Activated CD8-positive, alpha-beta memory T cell treated with anti-CD3 and anti-CD28 coated beads, Interleukin-2, amount 10 ng/mL, durations not matched to agents 7 days and 5 days (primary cell): ENCODE measurements at places on chromosomes 6 and 20. TPM values are rescaled to one million over a fixed set of nuclear protein-coding genes. Genes with fewer than 3 reads are reported as not detected.
A peak's percentile ranks its signal among the peaks of the same experiment; 100 is the strongest.

GRCh38 chr6:111852725-111853124 is 20.5 kb downstream of the FYN start:
- no peak for DNase-seq

DNA sequence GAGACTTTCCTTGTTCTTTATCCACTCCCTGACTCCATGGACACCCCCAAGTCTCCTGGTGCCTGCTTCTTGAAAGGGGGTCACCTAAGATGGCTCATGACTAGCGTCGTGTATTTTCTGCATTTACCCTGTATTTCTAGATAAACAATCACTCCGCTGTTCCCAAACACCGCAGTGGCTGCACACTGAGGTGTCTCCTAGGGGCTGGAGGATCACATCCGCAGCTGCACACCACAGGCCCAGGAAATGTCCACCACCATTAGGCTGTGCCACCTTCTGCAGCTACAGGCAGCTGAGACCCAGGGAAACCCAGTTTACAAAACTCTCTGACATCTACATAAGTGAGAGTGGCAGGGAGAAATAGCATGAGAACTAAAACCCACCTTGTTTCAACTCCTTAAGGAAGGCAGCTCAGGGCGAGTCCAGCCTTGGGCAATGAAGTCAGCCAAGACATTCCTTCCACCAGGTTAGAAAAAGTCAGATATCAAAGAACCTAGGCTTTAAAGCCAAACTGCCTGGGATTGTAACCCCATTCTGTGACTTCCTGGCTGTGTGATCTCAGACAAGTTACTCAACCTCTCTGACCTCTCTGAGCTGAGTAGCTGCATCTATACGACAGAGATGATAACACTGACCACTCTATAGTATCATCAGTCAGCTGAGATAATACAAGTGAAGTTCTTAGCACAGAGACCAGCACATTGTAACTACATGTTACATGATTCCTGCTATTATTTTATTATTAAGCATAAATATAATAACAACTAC is 102.2 kb downstream of the SNX5 start:
- DNase-seq = no peak

Gene SCGN
- total RNA-seq = not detected

DNA sequence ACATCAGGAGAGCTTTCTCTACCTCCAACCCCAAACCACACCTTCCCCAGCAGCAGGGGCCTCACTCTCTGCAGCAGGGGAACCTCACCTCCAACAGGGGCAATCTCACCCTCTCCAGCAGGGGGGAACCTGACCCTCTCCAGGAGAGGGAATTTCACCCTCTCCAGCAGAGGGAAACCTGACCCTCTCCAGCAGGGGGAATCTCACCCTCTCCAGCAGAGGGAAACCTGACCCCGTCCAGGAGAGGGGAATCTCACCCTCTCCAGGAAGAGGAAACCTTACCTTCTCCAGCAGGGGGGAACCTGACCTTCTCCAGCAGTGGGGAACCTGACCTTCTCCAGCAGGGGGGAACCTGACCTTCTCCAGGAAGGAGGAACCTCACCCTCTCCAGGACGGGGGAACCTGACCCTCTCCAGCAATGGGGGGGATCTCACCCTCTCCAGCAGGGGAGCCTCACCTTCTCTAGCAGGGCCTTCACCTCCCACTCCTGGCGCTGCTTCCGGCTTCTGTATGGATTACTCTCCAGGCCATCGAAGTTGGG is 3.1 kb downstream of the B3GALT4 start:
- no peak for DNase-seq

Gene C20orf141
- not detected for total RNA-seq

Gene EFCAB8
- 1.1 TPM for total RNA-seq

Gene NOTCH4
- total RNA-seq = 0.88 TPM

Gene PRND
- total RNA-seq = not detected

Gene NHLRC1
- total RNA-seq = 0.30 TPM

- DNase-seq = no peak
These were observed 445.6 kb upstream of the SOX4 start for GRCh38 chr6:21147995-21148394.

- DNase-seq = no peak
These were observed 593 bp downstream of the DNMT3B start for GRCh38 chr20:32762754-32763201.

DNA sequence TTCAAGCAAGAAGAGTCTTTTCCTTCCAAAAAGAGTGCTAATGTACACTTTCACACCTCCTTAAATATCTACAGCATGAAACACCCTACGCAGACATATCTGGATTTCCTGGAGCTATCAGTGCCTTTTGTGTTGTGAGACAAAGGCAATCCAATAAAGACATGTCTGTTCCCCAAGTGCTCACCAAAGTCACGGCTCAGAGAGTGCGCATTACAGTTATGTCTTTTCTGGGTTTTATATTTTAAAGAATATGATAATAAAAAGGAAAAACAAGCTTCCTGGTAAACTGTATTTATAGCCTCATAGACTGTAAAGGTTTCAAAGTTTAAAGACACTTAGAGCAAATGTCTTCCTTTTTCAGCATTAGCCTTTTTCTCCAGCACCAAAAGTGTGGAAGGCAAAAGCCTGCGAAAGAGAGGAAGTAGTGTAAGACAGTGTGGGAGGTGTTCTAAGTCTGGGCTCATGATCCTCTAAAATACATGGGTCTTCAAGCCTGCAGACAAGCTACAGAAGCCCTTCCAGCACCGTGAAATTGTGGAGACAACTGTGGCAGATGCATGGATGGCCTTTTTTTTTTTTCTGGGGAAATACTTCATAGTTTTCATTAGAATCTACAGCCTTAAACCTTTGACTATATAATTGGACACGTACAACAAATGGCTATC is 135.0 kb upstream of the SLC35B3 start:
- no peak for DNase-seq

DNA sequence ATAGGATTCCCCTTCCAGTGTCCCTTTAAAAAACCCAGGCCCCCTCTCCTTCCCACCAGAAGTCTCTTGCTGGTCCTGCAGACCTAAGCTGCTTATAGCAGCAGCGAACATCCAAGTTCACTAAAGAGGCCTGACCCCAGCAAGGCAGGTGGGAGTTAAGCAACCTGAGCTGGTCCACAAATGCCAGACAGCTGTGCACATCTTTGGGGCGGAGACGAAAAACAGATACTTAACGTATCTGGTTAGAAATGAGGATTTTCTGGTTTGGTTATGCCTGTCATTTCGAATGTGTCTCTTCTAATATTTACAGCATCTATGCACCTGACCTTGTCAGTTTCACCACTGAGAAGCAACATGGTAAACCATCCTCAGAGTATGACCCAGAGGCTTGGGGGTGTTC is 87.8 kb downstream of the SLC2A10 start:
- DNase-seq = no peak

- DNase-seq = no peak
These were observed 16.2 kb upstream of the SALL4 start for GRCh38 chr20:51818479-51819008.

GRCh38 chr6:158813032-158813431 is 6.1 kb downstream of the EZR start:
- DNase-seq = peak; percentile 78

DNA sequence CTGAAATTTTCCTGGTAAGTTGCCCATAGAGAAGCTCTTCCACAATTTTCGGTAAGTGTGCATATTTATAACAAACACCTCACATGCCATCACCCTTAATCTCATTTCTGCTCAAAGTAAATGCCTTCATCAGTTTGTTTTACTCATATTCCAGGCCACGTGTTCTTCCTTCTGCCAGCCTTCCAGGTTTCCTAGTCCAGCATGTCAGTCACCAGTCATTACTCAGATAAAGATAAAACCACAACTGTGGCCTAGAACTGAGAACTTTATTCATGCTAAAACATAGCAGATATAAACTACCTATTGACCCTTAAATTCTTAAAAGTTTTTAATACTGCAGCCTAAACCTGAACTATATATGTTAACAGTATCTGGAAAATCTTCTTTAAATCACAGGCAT is 149.5 kb upstream of the SLC22A16 start:
- no peak for DNase-seq

Gene TRIM10
- total RNA-seq = not detected

GRCh38 chr20:40880063-40880728 is 148.4 kb upstream of the TOP1 start:
- DNase-seq = no peak

DNA sequence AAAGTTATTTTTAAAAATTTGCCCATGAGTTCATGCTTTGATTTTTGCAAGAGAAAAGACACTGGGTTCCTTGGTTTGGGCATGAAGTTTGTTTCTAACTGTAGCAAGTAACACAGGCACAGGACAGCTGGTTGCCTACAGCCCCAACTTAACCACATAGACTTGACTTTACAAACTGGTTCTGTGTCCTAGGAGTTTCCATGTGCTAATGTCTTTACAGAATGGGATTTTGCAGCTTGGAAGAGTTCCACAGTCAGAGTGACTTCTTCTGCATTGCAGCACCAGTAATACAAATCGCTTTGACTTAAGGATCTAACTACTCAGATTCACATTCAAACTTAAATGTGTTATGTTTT is 44.3 kb downstream of the OR2B2 start:
- no peak for DNase-seq

Gene REM1
- total RNA-seq = not detected

Gene NSFL1C
- 55.6 TPM for total RNA-seq

Gene OR11A1
- total RNA-seq = not detected

DNA sequence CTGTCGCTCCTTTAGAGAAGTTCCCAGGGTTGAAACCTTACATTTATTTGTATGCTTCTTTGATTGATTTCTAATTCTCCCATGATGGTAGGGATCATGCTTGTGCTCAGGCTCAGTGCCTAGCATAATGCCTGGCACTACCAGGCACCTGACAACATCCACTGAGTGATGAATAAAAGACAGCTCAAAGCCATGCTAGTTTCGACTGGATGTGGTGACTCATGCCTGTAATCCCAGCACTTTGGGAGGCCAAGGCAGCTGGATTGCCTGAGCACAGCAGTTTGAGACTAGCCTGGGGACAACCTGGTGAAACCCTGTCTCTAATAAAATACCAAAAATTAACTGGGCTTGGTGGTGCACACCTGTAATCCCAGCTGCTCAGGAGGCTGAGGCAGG is 11.6 kb upstream of the CD164 start:
- DNase-seq = no peak

DNA sequence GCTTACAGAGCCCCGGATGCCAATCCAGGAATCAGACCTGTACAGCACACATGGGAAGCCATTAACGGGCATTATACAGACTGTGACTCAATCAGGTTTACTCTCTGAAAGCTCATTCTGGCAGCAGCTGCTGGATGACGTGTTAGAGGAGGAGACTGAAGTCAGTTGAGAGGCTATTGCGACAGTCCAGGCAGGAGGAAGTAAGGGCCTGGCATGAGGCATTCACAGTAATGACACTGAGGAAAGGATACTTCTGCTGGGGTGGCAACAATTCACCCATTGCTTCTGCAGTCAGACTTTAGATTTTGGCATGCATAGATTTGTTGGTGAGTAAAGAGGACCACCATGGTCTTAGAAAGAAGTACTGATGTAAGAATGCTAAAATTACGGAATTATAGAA is 151.0 kb upstream of the HEY2 start:
- DNase-seq = no peak

- DNase-seq = no peak
These were observed 54.1 kb downstream of the PLAGL1 start for GRCh38 chr6:143953922-143954321.

- no peak for DNase-seq
These were observed 2.9 kb upstream of the MYLK2 start for GRCh38 chr20:31816221-31816620.

Gene SSTR4
- not detected for total RNA-seq

Gene CRISP2
- not detected for total RNA-seq

DNA sequence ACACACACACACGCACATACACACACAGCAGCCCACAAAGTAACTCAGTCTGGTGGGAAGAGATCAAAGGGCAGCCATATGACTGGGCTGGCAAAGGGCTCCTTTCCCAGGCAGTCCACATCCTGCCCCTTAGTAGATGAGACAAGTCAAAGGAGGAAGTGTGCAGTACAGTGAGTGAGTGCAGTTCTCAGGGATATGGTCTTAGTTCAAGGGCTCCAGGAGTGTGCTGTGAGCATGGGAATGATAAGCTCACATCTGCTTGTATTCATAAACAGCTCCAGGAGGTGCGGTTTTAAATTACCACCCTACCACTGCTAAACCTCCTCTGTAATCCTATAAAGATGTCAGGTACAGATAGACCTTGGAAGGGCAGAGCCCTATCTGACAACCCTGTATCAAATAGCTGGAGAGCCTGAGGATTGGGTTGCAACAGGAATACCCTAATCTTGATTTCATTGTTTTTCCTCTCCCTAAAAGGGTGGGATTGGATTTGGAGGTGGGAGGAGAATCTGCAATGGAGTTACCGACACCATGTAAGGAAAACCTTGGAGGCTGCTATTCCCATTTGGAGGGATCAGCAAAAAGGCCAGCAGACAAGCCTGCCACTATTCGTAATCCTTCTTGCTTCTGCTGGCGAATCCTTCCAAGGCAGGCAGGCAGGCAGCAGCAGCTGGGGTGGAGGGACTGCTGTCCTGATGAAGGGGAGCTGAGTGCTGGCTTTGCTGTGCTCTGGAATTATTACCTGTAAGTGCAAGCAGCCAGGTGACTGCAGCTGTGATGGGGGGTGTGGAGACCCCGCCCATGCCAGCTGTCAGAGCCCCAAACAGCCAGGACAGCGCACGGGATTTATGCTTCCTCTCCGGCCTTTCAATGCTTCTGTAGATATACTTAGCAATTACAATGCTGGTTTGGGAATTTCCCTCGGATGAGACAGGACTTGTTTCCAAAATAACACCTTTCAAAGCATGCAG is 342.7 kb downstream of the PRL start:
- DNase-seq = no peak

DNA sequence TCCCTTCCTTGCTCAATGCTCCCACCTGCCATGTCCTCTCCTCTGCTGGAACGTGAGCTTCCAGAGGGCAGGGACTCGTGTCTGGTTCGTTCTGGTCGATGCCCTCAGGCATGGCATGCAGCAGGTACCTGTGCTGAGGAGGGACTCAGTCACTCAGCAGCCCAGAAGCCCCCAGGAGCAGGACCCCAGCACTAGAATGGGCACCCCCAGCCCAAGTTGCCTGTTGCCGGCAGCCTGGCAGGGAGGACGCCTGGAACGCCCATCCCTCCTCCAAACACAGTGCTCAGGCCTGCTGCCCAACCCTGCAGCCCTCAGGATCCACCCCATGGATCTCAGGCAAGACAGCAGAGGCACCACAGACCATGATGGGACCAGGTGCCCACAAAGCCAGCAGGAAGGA is 40.6 kb downstream of the BMP7 start:
- no peak for DNase-seq

DNA sequence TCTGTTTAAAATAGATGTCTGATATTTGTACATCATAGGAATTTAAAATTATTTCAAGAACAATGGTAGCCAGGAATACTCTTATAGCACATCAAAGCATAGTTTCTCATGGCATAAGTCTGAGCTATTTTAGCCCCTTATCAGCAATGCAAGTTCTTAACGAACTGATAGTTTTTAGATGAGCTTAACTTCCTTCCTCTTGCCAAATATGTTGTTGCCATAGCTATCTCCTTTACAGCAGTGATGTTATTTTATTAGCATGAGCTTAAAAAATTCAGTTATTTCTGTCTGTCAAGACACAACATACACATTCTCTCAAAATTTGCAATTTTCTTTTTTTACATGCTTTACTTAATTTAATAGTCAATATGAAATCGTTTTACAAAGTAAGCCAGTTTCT is 867.2 kb downstream of the PHF3 start:
- no peak for DNase-seq

- DNase-seq = no peak
These were observed 39.4 kb upstream of the RFPL4B start for GRCh38 chr6:112307707-112308106.

Gene MKKS
- 7.5 TPM for total RNA-seq

Gene PLA2G7
- not detected for total RNA-seq

GRCh38 chr6:47680051-47680450 is 18.3 kb upstream of the ADGRF4 start:
- no peak for DNase-seq
